CD4-positive, alpha-beta T cell treated with Interleukin-10 for 1 hour (primary cell): ENCODE measurements at places on chromosomes 7 and 10.

GRCh38 chr7:94130716-94131115, 126.6 kb upstream of the BET1 start:
- no peak for DNase-seq

- no peak for DNase-seq
These were observed 58.0 kb downstream of the ABLIM1 start for GRCh38 chr10:114600057-114600456.

DNA sequence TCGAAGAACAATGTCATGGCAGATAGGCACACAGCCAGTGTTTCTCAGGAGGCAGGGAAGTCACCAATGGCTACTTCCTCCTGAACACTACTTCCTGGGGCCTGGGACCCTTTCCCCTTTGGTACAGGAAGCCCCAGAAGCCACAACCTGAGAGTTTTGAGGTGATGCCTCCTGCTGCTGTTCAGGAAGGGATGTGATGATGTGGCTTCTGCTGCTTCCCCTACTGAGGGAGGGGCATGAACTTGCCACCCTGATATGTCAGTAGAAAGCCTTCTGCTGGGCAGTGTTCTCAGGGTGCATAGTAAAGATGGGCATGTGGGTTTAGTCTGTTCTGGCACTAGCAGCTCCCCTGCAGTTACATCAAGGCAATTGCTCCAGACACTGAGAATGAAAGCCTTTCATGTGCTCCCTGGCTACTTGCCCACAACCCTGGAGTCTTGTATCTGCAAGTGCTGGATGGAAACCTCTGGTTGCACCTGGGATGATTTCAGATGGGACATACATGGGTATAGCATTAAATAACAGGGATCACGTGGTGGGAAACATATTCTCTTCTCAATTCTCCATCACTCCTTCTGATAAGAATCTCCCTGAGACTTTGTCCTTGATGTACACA, 69.3 kb downstream of the ADRA2A start:
- no peak for DNase-seq

- DNase-seq: no peak
These were observed 21.8 kb downstream of the SLC35G1 start for GRCh38 chr10:93915598-93915997.

- DNase-seq: no peak
These were observed 92.0 kb downstream of the KCNMA1 start for GRCh38 chr10:77545585-77545984.

GRCh38 chr7:45080265-45080957, 8.4 kb downstream of the NACAD start:
- no peak for DNase-seq

DNA sequence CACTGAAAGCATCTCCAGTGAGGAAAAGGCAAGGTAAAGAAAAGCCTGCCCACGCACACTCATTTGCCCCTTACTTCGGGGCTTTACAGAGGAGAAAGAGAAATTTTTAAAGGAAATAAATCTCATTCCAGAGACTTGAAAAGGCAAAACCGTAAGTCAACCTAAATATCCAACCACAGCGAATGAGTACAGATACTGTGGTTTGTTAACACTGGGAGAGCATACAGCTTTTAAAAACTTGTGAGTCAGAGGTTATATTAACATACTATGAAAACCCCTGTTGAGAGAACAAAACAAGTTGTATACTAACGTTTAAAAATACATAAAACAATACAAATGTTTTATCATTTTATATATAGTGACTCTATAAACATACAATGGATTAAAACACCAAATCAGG, 28.6 kb upstream of the ST7 start:
- no peak for DNase-seq

- DNase-seq: no peak
These were observed 151.5 kb downstream of the ANK3 start for GRCh38 chr10:60237977-60238758.

DNA sequence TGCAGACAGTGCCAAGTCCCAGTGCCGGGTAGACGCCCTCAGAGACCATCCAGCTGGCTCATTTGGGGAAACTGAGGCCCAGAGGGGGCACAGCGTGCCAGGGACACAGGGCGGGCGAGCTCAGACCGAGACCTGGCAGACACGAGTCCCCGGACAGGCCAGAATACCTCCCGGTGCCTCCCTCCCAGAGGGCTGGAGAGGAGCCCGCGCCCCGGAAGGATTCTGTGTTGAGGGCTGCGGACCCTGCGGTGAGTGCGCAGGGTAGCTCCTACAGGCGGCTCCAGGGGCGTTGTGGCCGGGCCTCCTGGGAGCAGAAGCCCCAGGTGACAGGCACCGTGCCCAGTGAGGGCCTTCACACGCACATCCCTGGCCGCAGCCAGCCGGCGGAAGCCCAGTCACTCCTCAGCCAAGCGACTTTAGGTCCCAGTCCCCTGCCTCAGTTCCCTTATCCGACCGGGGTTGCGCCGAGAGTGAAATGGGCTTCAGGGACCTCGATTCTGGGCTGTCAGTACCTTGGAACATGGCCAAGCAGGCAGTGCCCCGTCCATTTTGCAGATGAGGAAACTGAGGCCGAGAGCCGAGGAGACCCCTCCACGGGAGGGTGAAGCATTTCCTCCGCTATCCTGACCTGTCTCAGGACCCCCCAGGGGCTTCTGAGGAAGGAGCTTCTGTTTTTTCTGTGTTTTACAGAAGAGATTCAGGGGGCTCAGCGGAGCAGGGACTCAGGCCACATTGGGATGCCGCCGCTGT, 73.6 kb downstream of the ELFN1 start:
- DNase-seq: no peak

DNA sequence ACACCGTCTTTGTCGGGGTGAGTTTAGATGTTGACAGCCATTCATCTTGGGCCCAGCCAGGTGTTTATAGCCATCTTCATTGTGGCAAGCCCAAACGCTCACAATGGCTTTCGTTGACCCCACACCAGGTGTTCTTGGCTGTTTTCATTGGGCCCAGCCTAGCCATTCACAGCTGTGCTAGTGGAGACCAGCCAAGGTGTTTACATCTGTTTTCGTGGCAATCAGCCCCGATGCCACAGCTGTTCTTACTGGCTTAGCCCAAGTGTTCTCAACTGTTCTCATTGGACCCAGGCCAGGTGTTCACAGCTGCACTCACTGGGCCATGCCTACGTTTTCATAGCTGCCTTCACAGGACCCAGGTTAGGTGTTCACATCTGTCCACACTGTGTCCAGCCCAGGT, 7.7 kb downstream of the FRG2B start:
- no peak for DNase-seq

DNA sequence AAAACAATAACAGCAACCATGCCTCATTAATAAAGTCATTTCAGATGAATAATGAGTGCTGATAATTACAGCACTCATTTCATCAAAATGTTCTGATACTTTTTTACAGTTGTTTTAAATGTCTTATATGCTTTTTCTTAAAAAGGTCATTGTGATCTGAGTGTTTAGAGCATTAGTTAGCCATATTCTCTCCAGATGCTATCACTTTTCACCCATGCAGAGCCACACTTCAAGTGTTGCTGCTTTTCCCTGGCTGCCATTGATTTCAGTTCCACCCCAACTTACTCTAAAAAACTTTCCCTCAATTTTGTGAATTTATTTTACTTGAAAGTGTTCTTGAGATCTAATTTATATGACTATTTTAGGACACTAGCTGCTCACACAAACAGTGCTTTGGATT, 41.8 kb downstream of the NUP205 start:
- DNase-seq: no peak

DNA sequence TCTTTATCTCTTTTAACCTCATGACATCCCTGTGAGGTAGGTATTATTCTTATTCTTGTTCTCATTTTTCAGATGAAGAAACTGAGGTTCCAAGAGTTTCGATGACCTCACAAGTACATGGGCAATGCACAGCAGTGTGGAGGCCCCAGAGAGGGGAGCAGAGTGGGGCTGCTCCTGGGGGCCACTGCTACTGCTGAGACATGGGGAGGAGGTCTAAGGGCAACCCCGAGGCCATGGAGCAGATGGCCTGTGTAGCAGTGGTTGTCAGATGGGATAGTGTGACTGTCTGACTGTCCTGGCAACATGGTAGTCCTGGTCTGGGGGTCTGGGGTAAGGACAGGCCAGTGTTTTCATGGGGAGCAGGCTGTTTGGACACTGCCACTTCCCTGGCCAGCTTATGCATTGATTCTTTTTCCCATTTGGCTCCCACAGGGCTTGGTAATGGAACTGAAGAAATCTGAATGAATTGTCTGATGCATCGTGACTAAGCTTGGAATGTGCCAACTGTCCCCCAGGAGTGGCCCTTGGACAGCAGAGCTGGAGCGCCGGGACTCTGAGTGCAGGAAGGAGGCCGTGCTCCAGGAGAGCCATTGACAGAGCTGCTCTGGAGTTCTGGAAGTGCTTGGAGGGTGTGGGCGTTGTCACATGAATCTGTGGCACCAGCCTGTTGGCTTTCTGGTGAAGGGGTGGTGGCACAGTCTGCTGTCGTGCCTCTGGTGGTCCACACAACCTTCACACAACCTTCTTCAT, 40.9 kb downstream of the ADRA2A start:
- DNase-seq: no peak

DNA sequence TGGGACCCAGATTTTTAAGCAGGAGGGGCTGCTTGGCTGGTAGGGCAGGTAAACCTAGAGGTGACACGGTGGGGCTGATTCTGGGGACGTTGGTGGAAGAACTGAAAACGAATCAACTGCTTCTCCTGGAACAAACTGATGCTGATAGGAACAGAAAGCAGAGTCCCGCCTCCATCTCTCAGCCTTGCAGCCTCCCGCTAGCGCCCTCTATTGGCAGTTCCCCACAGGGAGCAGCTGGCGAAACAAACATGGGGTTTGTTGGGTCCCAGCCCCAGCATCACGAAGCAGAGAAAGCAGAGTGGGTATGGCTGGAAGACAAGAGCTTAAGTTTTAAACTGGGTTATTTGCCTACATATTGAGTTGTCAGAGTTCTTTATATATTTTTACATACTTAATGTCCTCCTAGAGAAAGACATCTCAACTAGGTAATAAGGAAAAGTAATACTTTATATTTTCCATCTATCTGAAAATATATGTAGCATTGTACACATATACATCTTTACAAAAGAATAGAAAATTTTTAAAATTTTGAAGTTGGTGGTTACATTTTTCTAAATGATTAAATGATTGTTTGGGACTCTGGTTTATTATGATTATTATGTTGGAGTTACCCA, 42.3 kb upstream of the FOXI2 start:
- no peak for DNase-seq

DNA sequence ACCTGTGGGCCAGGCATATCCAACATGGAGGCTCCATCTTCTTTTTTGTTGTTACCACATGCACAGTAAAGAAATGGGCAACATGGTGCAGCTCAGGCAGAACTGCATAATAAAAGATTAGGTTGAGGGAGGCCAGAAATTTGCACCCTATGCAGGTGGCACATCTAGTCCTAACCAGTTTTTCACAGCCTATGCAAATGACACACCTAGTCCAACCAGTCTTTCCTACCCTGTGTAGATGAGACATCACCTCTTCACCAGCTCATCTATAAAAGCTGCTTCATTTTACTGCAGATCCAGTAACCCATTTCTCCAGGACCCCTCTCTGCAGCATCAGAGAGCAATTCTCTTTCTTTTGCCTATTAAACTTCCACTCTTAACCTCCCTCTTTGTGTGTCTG, 411.0 kb upstream of the PCDH15 start:
- no peak for DNase-seq

- no peak for DNase-seq
These were observed 36.7 kb upstream of the LRRC4 start for GRCh38 chr7:128067983-128068382.

GRCh38 chr7:33195264-33195663, 65.9 kb downstream of the BBS9 start:
- DNase-seq: no peak

DNA sequence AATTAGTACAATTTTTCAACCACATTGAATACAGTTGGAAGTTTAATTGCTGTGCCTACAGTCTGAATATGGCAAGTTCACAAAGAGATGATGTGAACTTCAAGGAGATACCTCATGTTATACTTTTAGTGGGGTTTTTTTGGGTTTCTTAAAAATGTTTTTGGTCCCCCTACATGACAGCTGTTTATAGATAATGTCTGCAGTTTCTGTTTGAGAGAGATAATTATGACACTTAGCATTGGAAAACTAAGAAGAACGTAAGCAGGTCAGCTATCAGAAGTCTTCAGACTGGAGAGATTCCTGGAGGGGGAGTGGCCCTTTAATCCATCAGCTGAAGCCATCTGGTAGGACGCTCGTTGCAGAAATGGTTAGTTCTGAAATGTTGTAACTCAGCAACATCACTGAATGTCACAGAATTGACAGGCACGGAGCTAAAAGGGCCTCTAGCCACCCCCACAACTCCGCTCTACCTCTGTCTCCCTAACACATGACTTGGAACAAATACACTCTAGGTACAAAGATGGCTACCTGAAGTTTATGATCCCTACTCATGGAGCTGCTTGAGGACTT, 29.0 kb downstream of the TIMM23 start:
- no peak for DNase-seq

GRCh38 chr10:3206511-3207157, 34.1 kb upstream of the PITRM1 start:
- DNase-seq: no peak

DNA sequence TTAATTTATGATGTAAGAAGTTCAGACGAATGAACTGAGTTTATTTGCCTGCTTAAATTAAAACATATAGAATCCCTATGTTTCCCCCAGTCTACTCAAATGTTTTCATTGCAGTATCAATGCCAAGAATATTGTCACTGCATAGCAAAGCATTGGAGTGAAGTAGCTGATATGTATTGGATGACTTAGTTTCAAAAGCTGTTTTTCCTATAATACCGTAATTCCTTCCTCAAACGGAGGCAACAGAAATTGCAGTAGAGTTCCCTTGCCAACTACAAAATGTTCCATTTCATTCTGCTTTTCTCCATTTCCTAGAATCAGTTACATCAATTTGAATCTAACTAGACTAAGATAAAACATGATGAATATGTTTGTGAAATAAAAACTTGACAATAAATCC, 174.1 kb downstream of the CNTNAP2 start:
- DNase-seq: no peak

GRCh38 chr10:49370326-49371100, 25.4 kb downstream of the DRGX start:
- no peak for DNase-seq

DNA sequence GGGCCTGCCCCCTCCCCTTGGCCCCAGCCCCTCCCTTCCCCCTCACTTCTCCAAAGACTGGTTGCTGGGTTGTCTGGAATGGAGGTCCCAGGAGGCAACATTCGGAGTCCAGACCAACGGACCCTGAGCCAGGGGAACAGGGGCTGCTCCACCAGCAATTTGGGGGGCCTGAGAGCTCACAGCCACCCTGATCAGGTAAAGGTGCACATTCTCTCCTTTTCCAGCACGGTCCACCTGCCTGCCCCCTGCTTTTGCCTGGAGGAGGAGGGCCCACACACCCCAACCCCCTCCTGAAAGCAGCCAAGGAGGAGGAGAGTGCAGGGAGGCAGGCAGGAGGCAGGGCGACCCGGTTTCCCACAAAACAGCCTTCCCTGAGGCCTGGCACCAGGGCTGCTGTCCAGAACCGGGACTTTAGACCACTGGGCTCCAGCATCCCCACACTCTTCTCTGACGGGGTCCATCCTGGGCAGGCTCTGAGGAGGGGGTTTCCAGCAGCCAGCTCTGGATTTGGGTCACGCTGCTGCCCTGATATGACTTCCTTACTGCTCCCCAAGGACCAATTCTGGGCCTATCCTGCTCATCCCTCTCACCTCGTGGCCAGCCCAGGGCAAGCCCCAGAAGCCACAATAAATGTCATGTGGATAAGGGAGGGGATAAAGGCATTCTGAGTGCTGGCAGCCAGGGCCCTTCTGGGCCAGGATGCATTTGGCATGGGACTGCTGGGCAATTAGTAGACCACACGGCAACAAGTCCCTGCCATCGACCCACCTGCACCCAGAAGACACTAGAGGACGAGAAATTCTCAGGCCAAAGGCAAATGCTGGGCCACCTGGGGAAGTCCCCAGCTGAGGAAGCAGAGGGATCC, 1.1 kb upstream of the CAMK2B start:
- no peak for DNase-seq

- DNase-seq: no peak
These were observed 93.0 kb downstream of the ABLIM1 start for GRCh38 chr10:114565066-114565465.
